ENCODE measurements at places on chromosomes 6 and 20. TPM values are rescaled to one million over a fixed set of nuclear protein-coding genes. Genes with fewer than 3 reads are reported as not detected.

WFDC12 gene
- total RNA-seq: not detected

DNA sequence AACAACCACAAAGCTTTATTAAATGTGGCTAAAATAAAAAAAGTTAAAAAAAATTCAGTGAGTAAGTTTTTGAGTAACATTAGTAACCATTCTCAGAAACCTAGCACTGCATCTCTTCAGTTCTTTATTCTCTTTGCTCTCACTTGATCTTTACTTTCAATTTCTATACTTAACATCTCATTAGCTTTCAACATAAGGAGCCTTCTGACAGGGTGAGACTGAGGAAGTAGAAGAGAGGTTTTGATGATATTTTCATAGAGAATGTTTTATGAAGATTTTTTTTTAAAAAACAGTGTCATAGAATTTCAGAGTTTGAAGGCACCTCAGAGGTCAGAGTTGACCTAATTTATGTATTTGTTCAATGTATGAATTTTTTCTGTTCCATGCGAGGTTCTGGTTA, 60.8 kb downstream of the FAM83B start:
- DNase-seq: no peak

DNA sequence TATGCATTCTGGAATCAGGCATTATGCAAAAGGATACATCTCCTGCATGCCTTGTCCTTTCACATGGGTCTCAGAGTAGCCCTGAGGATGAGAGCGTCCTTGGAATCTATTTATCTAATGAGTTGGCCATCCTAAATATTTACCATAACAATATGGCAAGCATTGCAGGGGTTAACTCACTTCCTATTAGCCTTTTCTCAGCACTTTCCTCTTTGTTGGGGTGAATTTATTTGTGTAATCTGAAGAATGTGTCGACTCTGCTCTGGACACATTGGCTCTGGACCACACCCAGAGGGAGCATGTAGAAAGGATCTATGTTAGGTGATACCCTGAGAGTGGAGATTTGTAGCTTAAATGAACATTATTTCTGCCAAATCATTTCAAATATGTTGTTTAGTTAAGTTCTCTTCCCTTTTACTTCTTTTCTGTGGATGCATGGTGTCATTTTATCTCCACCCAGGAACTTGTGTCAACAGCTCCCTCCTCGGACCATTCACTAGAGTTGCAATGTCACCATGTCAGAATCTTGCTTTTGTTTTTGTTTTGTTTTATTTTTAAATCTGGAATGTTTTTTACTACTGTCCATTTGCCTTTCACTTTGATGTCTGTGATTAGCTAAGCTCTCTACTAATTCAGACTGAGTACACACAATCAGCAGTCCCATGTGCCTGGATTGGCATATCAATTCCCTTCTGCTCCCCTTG, 757.0 kb upstream of the MMS22L start:
- no peak for DNase-seq

GRCh38 chr6:121510568-121511177, 75.2 kb downstream of the GJA1 start:
- no peak for DNase-seq

- no peak for DNase-seq
These were observed 4.1 kb downstream of the CCDC170 start for GRCh38 chr6:151497905-151498304.

DCDC2 gene
- 2.4 TPM for total RNA-seq

HLA-G gene
- total RNA-seq: not detected

GRCh38 chr6:139572001-139572400, 197.6 kb upstream of the CITED2 start:
- no peak for DNase-seq

MICA gene
- total RNA-seq: 0.82 TPM

DNA sequence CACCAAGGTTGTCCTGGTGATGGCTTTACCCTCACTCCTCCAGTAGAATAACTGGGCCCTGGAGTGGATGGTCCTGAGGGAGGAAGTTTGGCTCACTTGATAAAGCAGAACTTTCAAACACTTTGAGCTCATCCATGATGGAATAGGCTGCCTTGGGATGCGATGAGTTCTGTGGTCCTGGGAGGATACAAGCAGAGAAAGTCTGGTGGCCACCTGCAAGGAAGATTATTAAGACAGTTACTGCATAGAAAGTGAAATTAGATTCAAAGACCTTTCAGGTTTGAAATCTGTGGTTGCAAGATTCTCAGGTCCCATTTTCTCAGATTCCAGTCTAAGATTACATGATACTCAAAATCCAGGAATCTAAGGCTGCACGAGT, 19.9 kb upstream of the CCN5 start:
- no peak for DNase-seq
